ENCODE measurements at places on chromosomes 16 and 17. TPM values are rescaled to one million over a fixed set of nuclear protein-coding genes. Genes with fewer than 3 reads are reported as not detected.

DNA sequence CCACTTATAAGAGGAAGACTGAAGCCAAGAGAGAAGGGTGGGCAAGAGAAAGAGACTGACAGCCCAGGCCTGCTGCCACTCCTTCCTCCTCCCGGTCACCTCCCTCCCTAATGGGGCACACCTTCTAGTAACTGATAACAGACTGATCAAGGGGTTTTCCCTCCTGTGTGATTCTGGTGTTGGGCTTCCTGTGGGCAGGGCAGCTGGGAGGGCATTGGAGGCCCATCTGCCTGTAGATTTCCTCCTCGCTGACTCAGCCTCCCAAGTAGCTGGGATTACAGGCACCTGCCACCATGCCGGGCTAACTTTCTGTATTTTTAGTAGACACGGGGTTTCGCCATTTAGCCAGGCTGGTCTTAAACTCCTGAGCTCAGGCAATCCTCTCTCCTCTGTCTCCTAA, 16.2 kb downstream of the CA4 start:
- no peaks in the 10 kb centered on the region for H3K4me1 ChIP-seq
- H3K27ac ChIP-seq: no peak overlapping the region
- H3K27me3 ChIP-seq: no peaks in the 10 kb centered on the region
- DNase-seq: no peak

DNA sequence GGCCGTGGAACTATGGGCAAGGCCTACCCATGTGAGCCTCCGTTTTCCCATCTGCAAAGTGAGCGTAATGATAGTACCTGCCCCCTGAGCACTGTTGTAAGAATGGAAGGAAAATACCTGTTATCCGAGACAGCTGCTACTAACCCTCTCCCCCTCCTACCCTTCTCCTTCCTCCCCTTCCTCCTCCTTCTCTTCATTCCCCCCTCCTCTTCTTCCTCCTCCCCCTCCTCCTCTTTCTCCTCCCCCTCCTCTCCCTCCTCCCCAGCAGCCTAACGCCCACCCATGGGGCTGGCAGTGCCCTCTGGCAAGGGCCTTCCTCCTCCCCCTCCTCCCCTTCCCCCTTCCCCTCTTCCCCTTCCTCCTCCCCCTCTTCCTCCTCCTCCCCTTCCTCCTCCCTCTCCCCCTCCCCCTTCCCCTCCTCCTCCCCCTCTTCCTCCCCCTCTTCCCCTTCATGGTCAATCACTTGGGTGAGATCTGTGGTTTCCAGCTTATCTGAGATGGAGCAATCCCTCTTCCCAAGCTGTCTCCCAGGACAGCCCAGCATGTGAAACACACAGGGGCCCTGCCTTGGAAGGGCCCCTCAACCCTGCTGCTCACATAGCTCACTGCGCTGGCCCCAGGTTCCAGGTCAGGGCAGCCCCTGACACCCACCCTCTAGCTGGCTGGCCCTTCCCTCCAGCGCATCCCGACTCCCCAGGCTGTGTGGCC, 6.4 kb downstream of the ZFPM1 start:
- no peak for DNase-seq
- no peaks in the 10 kb centered on the region for H3K4me1 ChIP-seq
- no peak overlapping the region for H3K27ac ChIP-seq
- H3K27me3 ChIP-seq: no peaks in the 10 kb centered on the region
- no peaks in the 10 kb centered on the region for H3K36me3 ChIP-seq

GRCh38 chr16:69711115-69711740, 15.1 kb downstream of the NQO1 start:
- H3K27ac ChIP-seq: no peak overlapping the region
- H3K36me3 ChIP-seq: no peaks in the 10 kb centered on the region
- no peak for DNase-seq
- no peaks in the 10 kb centered on the region for H3K4me1 ChIP-seq

- no peaks in the 10 kb centered on the region for H3K36me3 ChIP-seq
- no peaks in the 10 kb centered on the region for H3K27me3 ChIP-seq
- H3K4me1 ChIP-seq: no peaks in the 10 kb centered on the region
- H3K4me3 ChIP-seq: no peak overlapping the region
These were observed 596.6 kb upstream of the CDH5 start for GRCh38 chr16:65769776-65770438.

- no peak overlapping the region for H3K27ac ChIP-seq
- no peaks in the 10 kb centered on the region for H3K27me3 ChIP-seq
- no peaks in the 10 kb centered on the region for H3K4me1 ChIP-seq
- no peak for DNase-seq
- no peak overlapping the region for H3K4me3 ChIP-seq
- no peaks in the 10 kb centered on the region for H3K36me3 ChIP-seq
These were observed 115.4 kb downstream of the METRNL start for GRCh38 chr17:83194761-83195329.

DNA sequence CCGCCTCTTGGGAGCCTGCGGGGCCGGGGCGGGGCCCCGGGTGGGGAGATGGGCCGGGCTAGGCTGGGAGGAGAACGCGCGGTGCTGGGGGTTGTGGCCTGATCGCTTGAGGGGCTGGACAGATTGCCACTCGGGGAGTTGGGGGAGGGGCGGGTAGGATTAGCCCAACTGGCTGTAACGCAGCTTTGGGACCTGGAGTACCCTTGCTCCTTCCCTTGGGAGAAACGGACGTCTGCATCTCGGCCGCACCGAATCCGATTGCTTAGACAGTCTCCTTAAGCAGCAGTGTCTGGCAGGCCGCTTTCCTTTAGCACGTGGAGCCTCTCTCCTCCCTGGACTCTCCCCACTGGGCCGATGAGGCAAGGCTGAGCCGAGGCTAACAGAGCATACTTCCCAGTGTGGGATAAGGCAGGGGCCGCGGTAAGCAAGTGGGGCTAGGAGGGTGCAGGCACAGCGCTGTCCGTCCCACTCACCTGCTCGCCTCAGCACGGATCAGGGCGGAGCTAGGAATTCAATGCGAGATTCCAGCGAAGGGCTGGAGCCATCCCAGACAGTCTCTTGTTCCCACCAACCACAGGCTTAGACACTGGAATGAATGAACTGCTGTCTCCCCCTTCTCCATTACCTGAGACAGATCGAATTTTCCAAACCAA, 540 bp upstream of the ACLY start:
- H3K27me3 ChIP-seq: no peaks in the 10 kb centered on the region
- DNase-seq: no peak
- H3K27ac ChIP-seq: no peak overlapping the region
- H3K4me1 ChIP-seq: no peaks in the 10 kb centered on the region
- H3K4me3 ChIP-seq: peak overlapping the region; percentile 65

GRCh38 chr17:32914181-32914580, 13.8 kb upstream of the TMEM98 start:
- no peaks in the 10 kb centered on the region for H3K36me3 ChIP-seq
- H3K27ac ChIP-seq: no peak overlapping the region
- no peaks in the 10 kb centered on the region for H3K4me1 ChIP-seq

- H3K4me3 ChIP-seq: no peak within 1 kb of the TSS
- H3K4me1 ChIP-seq: no peaks in the 10 kb centered on the region
- no peak within 1 kb of the TSS for H3K27ac ChIP-seq
- peak; percentile 48 for DNase-seq
- no peaks in the 10 kb centered on the region for H3K36me3 ChIP-seq
These were observed at the start of gene CRHR1 for GRCh38 chr17:45784293-45784740. Gene CRHR1 (plus strand): TSS chr17:45784320. CDS start chr17:45784545, 225 bp downstream.

- no peak overlapping the region for H3K4me3 ChIP-seq
- no peaks in the 10 kb centered on the region for H3K27me3 ChIP-seq
- H3K4me1 ChIP-seq: no peaks in the 10 kb centered on the region
- no peaks in the 10 kb centered on the region for H3K36me3 ChIP-seq
- H3K27ac ChIP-seq: no peak overlapping the region
These were observed 887.3 kb downstream of the CDH8 start for GRCh38 chr16:61148930-61149329.

GRCh38 chr16:85611444-85612190, 1.5 kb upstream of the GSE1 start:
- no peaks in the 10 kb centered on the region for H3K27me3 ChIP-seq
- H3K4me3 ChIP-seq: no peak overlapping the region
- peaks cover 29% of the 10 kb centered on the region for H3K4me1 ChIP-seq
- DNase-seq: peak; percentile 85
- H3K36me3 ChIP-seq: no peaks in the 10 kb centered on the region

DNA sequence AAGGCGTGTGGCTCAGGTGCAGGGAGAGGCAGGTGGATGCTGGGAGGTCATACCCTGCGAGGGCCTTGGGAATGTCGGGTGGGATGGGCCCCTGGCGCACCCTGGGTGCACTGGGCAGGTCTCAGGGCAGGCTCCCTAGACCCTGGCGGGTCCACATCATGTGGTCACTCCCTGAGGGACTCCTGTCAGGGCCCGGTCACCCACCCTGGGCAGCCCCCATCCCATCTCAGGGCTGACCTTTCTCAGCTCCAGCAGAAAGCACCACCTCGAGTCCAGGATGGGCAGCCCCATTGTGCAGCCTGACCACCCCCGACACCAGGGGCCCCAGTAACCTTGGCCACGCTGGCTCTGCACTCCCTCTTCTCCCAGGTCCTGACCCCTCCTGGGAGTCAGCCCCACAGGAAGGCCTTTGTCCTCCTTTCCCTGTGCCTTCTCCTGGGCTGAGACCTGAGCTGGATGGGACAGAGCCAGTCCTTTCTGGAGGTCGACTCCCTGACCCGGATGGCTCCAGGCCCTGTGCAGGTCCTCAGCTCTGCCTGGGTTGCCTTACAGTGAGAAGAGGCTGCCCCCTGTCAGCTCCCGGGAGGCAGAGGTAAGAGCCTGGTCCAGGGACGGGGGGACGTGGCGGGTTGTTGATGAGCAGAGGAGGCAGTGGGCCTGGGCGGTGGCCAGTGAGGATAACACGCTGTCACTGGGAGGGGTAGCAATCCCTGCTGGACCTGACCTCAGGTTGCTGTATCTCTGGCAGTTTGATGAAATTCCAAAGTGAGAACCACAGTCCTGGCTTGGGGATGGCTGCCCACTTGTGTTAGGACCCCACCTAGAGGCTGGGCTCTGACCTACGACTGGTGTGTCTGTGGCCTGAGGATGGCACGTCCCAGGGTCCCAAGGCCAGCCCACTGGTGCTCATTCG, 77.9 kb downstream of the GOSR1 start:
- H3K36me3 ChIP-seq: no peaks in the 10 kb centered on the region
- DNase-seq: no peak

DNA sequence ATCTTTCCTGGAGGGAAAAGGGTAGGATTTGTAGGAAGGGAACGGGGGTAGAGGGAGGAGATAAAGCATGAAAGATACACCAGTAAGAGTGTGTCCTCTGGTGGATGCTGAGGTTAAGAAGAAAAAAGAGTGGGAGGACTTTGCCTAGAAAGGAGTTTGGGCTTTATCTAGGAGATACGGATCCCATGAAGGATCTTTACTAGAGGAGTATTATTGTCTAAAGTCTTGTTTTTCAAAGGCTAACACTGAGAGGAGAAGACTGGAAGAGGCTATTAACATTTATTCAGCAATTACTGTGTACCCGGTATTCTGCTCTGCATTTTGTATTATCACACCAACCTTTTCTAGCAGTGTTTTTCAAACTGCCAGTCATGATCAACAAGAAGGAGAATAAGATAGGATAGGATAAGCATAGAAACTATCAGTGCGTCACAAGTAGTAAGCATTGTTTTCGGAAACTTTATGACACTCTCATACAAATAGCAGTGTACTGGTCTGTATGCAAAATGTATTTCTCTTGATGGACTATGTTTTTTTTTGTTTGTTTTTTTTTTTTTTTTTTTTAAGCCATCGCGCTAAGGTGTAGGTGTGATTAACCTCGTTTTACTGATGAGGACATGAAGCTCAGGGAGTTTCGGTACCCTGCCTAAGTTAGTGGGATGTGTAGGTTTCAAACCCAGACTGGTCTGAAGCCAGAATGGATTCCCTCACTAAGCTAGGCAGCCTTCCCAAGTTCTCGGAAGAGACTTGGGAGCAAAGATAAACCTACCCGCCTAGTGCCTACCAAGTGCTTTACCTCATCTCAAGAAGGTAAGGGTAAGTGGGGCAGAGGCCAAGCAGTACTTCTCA, 1.3 kb upstream of the SP2 start:
- no peaks in the 10 kb centered on the region for H3K27me3 ChIP-seq
- no peaks in the 10 kb centered on the region for H3K36me3 ChIP-seq
- peak overlapping the region; percentile 90 for H3K27ac ChIP-seq
- peak overlapping the region; percentile 90 for H3K4me3 ChIP-seq
- no peak for DNase-seq

Gene CUEDC1
- polyA plus RNA-seq: 33.0 TPM

Gene TBC1D3K
- polyA plus RNA-seq: not detected

Gene SMIM36
- polyA plus RNA-seq: not detected

Gene HSD3B7
- 24.4 TPM for polyA plus RNA-seq

Gene SCNN1G
- polyA plus RNA-seq: 72.6 TPM

Gene ZNF747
- 10.1 TPM for polyA plus RNA-seq

Gene CDRT15L2
- polyA plus RNA-seq: not detected

Measured in kidney (tissue), 22 donors.